Stomach (tissue), 19 donors: ENCODE measurements at places on chromosomes 2 and 18.

DNA sequence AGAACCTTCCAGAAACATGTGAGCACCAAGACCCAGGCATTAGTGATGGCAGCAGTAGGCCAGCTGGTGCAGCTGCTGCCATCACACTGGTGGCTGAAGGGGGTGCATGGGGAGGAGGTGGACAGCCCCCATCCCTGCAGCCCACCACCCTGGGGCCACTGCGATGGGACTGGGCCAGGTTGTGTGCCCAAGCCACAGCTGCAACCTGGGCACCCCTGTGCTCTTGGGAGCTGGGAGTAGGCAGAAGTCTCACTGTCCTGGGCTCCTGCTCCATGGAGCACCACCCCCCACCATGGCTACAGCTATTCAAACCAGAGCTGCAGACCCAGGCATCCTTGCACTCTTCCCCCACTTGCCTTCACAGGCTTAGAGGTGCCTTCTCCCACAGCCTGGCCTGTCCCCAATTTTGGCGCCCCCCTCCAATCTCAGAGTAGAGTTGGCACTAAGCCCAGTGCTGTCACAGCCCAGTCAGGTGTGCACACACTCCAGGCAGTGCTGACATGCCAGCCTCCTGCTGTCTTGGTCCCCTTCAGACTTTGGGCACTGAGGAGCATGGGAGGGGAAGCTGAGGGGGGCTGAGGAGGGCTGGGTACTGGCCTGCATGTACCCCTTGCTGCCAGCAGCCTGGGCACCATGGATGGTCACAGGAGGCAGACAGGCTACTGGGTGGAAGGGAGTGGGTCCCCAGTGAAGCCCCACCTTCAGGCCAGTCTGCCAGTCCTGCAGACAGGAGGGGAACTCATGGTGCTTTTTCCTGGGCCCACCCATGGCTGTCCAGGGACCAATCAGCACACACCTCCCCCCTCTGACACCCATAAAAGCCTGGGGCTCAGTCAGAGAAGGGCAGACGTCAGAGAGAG, 67.1 kb downstream of the CYP26B1 start:
- peaks cover 5% of the 10 kb centered on the region for H3K4me1 ChIP-seq
- H3K27me3 ChIP-seq: no peaks in the 10 kb centered on the region
- H3K4me3 ChIP-seq: no peak overlapping the region
- no peak for DNase-seq

- no peak overlapping the region for H3K4me3 ChIP-seq
- no peaks in the 10 kb centered on the region for H3K27me3 ChIP-seq
- H3K36me3 ChIP-seq: no peaks in the 10 kb centered on the region
- no peak overlapping the region for H3K27ac ChIP-seq
Observed at GRCh38 chr2:175156534-175156933, 11.5 kb downstream of the ATF2 start.

- H3K4me1 ChIP-seq: no peaks in the 10 kb centered on the region
- H3K36me3 ChIP-seq: no peaks in the 10 kb centered on the region
- no peaks in the 10 kb centered on the region for H3K27me3 ChIP-seq
- no peak for DNase-seq
- no peak overlapping the region for H3K27ac ChIP-seq
Observed at GRCh38 chr2:188668017-188668680, 306.0 kb upstream of the COL3A1 start.

GRCh38 chr2:11542275-11542819, 8.5 kb downstream of the GREB1 start:
- H3K36me3 ChIP-seq: no peaks in the 10 kb centered on the region
- no peak overlapping the region for H3K4me3 ChIP-seq
